Effector memory CD8-positive, alpha-beta T cell (primary cell): ENCODE measurements at places on chromosomes 6 and 20.

GRCh38 chr6:20186981-20187380, 25.3 kb downstream of the MBOAT1 start:
- H3K36me3 ChIP-seq, result peaks cover 2% of the 10 kb centered on the region
- H3K27me3 ChIP-seq, result no peaks in the 10 kb centered on the region
- H3K4me3 ChIP-seq, result no peak overlapping the region
- H3K4me1 ChIP-seq, result peaks cover 10% of the 10 kb centered on the region
- DNase-seq, result no peak

DNA sequence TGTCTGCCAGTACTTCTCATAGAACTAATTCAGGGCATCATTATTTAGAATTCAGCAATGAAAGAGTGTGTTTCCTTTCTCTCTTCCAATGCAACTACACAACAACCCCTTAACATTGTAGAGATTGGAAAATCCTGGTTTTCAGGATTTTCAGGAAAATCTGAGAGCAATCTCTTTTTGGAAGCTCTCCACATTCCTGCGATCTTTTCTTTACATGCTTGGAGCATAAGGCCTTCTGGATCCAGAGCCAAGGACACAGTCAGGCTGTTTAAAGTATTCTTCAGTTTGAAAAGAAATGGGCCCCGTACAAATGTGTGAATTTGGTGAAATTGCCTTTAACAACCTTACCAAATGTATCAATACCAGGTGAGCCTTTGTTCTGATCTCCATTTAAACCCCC, 469.7 kb downstream of the PKHD1 start:
- no peaks in the 10 kb centered on the region for H3K36me3 ChIP-seq
- H3K27me3 ChIP-seq, result no peaks in the 10 kb centered on the region
- no peaks in the 10 kb centered on the region for H3K4me1 ChIP-seq
- no peak for DNase-seq
- no peak overlapping the region for H3K27ac ChIP-seq

- no peak for DNase-seq
- H3K27ac ChIP-seq, result no peak overlapping the region
- H3K36me3 ChIP-seq, result no peaks in the 10 kb centered on the region
- H3K4me3 ChIP-seq, result no peak overlapping the region
- no peaks in the 10 kb centered on the region for H3K4me1 ChIP-seq
- no peaks in the 10 kb centered on the region for H3K27me3 ChIP-seq
These were observed 92.5 kb upstream of the SLC35B3 start for GRCh38 chr6:8527818-8528217.

- no peaks in the 10 kb centered on the region for H3K27me3 ChIP-seq
- H3K4me3 ChIP-seq, result no peak overlapping the region
- no peaks in the 10 kb centered on the region for H3K36me3 ChIP-seq
- H3K27ac ChIP-seq, result no peak overlapping the region
- H3K4me1 ChIP-seq, result no peaks in the 10 kb centered on the region
These were observed 56.8 kb upstream of the FABP7 start for GRCh38 chr6:122722746-122723145.

- no peaks in the 10 kb centered on the region for H3K36me3 ChIP-seq
- H3K27me3 ChIP-seq, result no peaks in the 10 kb centered on the region
- no peak overlapping the region for H3K27ac ChIP-seq
- no peaks in the 10 kb centered on the region for H3K4me1 ChIP-seq
- no peak for DNase-seq
- H3K4me3 ChIP-seq, result no peak overlapping the region
These were observed 35.3 kb upstream of the ARFGEF2 start for GRCh38 chr20:48886194-48886593.

GRCh38 chr6:14386263-14386662, 268.7 kb downstream of the CD83 start:
- no peak overlapping the region for H3K27ac ChIP-seq
- peaks cover 5% of the 10 kb centered on the region for H3K27me3 ChIP-seq

DNA sequence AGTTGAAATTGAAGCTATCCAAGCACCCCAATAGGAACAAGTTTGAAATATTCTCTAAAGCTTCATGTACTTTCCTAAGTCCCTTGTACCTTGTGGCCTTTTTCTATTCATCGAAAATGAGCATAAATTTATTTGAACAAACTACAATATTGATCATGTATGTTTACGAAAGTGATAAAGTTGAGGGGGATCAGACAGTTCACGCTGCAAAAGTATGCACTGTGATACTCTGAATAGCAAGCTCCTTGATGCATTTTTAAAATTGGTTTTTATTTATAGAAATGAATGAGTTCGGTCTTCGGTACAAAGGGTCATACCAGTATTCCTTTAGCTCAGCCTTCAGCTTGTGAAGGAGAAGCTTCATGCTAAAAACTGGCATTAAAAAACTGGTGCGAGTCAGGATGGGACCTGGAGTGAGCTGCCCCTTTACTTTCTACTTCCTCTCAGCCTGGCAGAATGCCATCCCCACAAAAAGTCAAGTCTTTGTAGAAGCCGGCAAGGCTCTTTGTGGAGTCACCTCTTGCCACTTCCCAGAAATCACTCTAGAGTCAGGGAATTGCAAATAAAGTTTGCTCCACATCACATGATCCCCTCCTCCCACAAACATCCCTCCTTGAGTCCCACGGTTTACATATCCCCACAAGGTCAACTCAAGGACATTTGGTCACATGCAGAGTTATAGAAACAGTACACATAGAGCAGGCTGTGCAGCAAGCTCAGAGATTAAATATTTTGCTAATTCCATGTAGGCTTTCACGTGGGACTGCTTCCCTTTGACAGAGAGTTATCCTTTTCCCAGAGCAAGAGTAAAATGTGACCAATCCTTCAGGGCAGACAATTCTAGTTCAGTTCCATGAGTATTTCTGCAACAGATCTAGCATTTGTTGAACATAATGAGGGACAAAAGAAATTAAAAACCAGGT, 34.6 kb upstream of the ADGRF1 start:
- H3K36me3 ChIP-seq, result no peaks in the 10 kb centered on the region
- no peak overlapping the region for H3K4me3 ChIP-seq
- no peaks in the 10 kb centered on the region for H3K4me1 ChIP-seq
- no peaks in the 10 kb centered on the region for H3K27me3 ChIP-seq
- no peak overlapping the region for H3K27ac ChIP-seq

- no peak for DNase-seq
- H3K27me3 ChIP-seq, result no peaks in the 10 kb centered on the region
- H3K4me1 ChIP-seq, result peaks cover 20% of the 10 kb centered on the region
- H3K4me3 ChIP-seq, result no peak overlapping the region
- no peaks in the 10 kb centered on the region for H3K36me3 ChIP-seq
These were observed 142.6 kb upstream of the ZNF217 start for GRCh38 chr20:53736122-53736756.

DNA sequence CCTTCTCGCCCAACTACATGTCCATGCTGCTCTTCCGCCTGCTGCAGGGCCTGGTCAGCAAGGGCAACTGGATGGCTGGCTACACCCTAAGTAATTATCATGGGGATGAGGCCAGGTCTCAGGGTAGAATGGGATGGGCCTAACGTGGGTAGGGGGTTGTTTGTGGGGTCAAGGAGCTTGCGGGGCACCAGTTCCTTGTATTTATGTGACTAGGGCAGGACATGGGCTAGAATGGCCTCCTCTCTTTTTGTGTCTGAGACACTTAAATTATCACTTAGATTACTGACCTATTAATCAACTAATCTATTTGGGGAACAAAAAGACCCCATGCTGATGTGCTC, 10.7 kb downstream of the SLC22A1 start:
- H3K27ac ChIP-seq, result peak overlapping the region; percentile 36
- H3K4me1 ChIP-seq, result peaks cover 5% of the 10 kb centered on the region
- no peaks in the 10 kb centered on the region for H3K27me3 ChIP-seq
- DNase-seq, result no peak
- no peak overlapping the region for H3K4me3 ChIP-seq

- no peaks in the 10 kb centered on the region for H3K27me3 ChIP-seq
- peak overlapping the region; percentile 90 for H3K4me3 ChIP-seq
- no peaks in the 10 kb centered on the region for H3K36me3 ChIP-seq
- peaks cover 17% of the 10 kb centered on the region for H3K4me1 ChIP-seq
These were observed 367 bp downstream of the NRSN2 start for GRCh38 chr20:347317-347639.

DNA sequence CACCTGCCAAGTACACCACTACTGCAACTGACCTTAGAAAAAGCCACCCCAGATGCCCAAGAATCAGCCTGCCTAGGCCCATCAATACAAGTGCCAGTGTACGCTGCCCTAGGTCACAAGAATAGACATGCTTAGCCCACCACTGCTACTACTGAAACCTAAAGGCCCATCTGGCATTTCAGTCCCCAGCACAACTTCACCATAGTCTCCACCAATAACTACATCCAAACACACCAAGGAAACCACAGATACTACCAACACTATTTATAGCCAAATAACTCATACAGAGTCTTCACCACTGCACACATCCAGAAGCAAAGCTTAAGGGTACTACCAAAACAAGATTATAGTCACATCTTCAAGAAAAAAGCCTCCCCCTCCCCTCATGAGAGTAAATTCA, 28.2 kb downstream of the TREML4 start:
- peaks cover 8% of the 10 kb centered on the region for H3K4me1 ChIP-seq
- H3K27me3 ChIP-seq, result peaks cover 15% of the 10 kb centered on the region
- H3K27ac ChIP-seq, result no peak overlapping the region
- H3K4me3 ChIP-seq, result no peak overlapping the region
- H3K36me3 ChIP-seq, result no peaks in the 10 kb centered on the region

DNA sequence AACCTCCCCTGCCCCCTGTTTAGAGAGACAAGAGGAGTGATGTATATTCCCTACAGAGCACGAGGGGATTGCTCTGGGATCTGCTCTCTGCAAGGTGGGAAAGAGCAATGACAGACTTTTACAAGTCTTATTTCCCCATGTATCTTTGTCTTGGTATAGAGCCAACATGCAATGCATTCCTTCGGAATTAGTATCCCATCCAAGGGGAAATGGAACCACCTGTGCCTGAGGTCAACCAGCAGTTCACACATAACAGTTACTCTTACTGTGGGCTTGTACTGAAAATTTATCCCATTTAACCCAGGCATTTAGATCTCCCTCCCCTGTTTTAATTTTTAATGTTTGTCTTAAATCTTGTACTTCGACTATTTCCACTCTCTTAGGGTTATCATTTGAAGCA, 250.4 kb downstream of the C6orf118 start:
- H3K36me3 ChIP-seq, result no peaks in the 10 kb centered on the region
- H3K4me1 ChIP-seq, result no peaks in the 10 kb centered on the region

GRCh38 chr6:35503534-35503933, 6.7 kb upstream of the TEAD3 start:
- H3K27me3 ChIP-seq, result peaks cover 56% of the 10 kb centered on the region
- no peak overlapping the region for H3K4me3 ChIP-seq
- H3K27ac ChIP-seq, result no peak overlapping the region
- H3K4me1 ChIP-seq, result peaks cover 5% of the 10 kb centered on the region
- H3K36me3 ChIP-seq, result no peaks in the 10 kb centered on the region

DNA sequence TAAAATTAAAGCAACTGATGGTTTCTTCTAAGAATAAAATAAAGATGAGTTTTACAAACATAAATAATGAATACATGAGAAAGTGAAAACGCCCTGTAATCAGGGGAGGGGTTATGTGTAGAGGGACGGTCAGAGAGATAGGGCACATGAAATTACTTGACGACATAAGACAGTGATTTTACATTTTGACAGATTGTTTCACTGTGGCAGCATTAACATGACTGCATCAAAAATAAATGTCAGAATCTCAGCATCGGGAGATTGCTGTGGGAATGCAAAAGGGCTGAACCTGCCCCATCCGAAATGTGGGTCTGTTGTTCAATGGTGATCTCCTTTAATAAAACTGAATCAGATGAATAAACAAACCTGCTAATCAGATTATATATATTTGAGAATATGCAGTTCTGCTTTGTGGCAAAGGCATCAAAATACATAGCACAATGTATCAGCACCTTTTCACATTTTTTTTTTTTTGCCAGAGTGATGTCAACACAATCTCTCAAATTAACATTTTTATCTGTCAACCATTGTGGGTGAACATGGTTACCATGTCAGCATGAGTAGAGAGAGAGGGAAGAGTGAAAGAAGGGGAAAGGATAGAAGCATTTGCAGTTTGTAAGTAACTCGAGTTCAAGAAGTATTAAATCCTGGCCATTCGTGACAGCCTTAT, 177.1 kb upstream of the MAN1A1 start:
- no peaks in the 10 kb centered on the region for H3K36me3 ChIP-seq
- H3K27ac ChIP-seq, result no peak overlapping the region
- no peak for DNase-seq
- H3K4me3 ChIP-seq, result no peak overlapping the region
- no peaks in the 10 kb centered on the region for H3K4me1 ChIP-seq
- H3K27me3 ChIP-seq, result peaks cover 13% of the 10 kb centered on the region

DNA sequence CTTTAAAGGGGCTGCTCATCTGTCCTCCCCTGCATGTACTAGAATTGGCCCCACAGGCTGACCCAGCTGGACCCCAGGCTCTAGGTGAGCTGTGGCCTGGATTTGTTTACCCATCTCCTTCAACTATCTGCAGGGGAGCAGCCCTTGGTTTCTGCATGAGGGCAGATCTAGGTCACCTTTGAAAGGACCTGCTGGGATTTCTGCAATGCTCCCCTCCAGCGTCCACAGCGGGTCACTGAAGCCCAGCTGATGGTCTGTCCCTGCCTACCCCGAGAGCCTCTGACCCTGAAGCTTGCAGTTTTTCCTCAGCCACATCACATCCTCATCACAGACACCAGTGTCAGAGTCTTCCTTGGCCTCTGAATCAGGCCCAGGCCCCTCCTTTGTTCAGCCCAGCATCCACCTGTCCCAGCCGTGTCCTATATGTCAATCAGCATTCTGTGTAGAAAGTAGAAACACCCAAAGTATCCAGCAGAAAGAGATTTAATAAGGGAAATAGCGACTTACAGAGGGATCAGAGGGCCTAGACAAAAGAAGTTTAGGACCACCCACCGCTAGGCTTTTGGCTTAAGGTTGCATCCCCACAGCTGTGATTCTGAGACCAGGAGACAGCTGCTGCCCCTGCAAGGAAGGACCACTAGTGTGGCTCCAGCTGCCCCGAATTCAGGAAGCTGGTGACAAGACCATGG, 243.1 kb downstream of the LRFN2 start:
- peaks cover 27% of the 10 kb centered on the region for H3K27me3 ChIP-seq
- H3K4me3 ChIP-seq, result no peak overlapping the region
- no peak for DNase-seq
- no peak overlapping the region for H3K27ac ChIP-seq
- peaks cover 5% of the 10 kb centered on the region for H3K4me1 ChIP-seq

- DNase-seq, result no peak
- peaks cover 3% of the 10 kb centered on the region for H3K36me3 ChIP-seq
- no peak overlapping the region for H3K4me3 ChIP-seq
- H3K27me3 ChIP-seq, result peaks cover 61% of the 10 kb centered on the region
- no peak overlapping the region for H3K27ac ChIP-seq
These were observed 60.8 kb upstream of the TBXT start for GRCh38 chr6:166228425-166228824.

DNA sequence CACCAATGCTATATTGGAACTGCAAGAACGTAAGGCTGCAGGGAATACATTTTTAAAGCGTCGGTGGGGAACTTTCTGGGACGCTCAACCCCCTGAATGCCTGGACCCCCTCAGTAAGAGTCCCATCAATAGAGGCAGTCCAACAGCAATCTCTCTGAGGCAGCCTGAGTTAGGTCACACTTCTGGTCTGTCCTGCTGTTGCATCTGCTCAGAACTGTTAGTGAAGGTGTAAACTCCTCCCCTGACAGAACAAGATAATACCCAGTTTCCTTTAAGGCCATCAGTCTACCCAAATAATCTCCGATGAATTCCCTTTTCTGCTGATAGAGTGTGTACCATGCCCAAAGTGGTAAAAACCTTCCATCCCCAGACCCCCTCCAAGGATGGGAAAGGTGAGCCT, 1.1 kb upstream of the RNGTT start:
- H3K27ac ChIP-seq, result no peak overlapping the region
- H3K27me3 ChIP-seq, result no peaks in the 10 kb centered on the region
- no peak for DNase-seq
- H3K4me1 ChIP-seq, result peaks cover 25% of the 10 kb centered on the region
- peak overlapping the region; percentile 96 for H3K4me3 ChIP-seq
